ENCODE measurements at places on chromosomes 16 and 17.

DNA sequence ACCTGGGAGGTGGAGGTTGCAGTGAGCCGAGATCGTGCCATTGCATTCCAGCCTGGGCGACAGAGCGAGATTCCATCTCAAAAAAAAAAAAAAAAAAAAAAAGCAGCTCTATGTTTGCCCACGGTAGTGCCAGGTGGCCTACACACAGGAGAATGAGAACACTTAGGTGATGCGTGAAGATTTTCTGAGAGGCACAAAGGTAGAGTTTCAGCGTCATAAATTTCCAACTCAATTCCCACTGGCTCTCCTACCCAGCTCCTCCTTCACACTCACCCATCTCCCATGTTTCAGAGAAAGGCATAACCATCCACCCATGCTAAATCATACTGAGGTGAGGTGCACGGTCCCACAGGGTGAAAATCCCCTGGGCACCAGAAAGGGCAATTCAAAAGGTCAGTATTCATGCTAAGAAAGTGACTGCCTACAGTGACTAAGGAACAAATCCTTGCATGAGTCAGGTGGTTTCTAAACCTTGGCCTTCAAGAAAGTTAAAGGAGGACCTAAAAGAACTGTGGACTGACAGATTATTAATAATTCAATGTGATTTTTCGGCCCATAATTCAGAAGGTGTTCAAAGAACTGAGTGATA is 4.8 kb downstream of the DCAKD start:
- no peak for DNase-seq

DNA sequence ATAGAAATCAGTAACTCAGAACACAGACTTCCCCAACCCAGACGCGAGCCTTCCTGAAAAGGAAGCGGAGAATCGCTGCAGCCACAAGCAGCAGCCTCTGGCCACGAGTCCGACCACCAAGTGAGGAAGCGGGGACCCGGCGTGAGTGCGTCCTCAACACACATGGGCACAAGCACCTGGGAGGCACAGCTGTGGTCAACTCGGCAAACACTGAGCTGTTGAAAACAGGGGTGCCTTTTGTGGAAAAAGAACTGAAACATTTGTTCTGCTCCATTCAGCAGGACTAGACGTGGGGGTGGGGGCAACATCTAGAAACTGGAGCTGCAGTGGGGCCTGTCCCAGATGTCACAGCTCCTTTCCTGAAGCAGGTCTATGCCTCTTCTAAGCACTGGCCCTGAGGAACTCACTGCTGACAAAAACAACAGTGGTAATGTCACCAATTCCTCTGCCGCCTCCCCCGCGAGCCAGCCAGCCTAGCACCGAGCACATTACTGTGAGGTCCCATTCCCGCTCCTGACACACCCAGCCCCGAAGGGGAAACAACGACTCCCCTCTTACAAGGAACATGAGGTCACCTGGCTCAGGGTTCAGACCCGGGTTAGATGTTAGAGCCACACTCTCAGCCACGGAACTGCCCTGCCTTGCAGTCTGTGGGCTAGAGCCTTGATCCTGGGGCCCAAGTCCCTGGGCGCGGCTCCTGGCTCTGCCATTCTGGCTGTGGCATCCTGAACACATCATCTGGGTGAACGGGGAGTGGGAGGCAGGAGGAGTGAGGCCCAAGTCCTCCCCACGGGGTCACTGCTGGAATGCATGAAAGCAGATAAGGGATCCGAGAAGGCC is 29.0 kb downstream of the KDM8 start:
- no peak for DNase-seq

DNA sequence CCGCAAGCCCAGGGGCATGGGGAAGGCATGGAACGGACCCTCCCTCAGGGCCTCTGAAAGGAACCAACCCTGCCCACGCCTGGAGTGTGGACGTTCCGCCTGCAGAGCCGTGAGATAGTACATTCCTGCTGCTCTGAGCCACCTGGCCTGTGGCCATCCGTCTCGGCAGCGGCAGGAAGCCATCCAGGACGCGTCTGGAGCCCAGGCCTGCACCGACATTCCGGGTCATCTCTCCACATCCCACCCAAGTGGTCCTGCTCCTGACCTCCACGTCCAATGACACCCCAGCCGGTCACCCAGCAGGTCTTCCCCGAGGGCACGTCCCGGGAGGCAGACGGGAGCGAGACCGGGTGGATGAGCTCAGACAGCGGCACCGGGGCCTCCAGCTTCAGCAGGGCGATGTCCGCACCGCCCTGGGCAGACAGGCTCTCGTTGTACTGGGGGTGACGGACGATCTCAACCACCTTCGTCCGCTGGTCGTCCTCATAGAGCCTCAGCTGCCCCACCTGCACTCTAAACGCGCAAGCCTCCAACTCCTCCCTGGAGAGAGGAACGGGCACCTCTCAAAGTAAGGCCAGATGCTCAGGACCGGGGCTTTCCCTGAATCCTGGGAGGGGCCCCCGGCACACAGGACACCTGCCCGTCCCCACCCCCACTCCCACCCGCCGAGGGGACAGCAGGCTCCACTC is 21.3 kb upstream of the UBE2I start:
- no peak for DNase-seq

DNA sequence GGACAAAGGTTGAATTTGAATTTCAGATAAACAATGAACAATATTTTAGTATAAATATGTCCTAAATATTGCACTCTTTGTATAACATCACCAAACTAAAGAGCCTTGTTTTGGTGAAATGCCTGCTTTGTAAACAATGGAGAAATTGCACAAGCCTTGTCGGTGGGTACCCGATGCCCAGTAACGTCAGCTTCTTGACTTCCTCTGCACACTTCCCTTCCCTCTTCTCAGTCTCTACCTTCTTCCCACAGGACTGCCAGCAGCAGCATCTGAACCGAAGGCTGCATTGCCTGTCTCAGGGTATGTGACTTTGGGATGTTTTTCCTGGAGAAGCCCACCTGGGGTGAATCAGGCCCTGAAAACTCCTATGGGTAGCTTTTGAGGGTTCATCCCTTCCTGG is 113.9 kb downstream of the UTP18 start:
- no peak for DNase-seq

GRCh38 chr17:64102627-64103390 is 27.1 kb downstream of the ERN1 start:
- no peak for DNase-seq

DNA sequence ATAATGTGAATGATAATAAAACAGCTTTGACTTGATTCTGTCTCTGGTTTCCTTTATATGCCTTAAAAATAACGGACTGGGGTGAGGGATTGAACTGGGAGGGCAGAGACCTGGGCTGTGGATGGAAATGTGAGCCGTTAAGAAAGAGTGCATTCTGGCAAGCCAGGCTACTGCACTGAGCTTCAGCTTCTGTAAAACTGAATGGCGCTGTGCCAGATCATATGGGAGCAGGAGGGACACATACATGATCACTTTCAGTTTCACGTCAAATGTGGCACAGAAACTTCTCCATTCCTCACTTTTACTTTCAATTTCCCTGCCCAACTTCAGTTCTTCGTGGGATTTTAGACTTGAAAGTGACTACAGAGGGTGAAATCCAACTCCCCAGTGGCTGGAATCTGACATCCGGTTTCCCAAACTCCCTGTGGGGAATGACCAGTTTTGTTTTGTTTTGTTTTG is 1.1 kb downstream of the MT2A start:
- DNase-seq, result no peak

Data from left renal cortex interstitium (tissue), 4 donors.